GM19239 (cell line): ENCODE measurements at places on chromosomes 7 and 10.

GRCh38 chr10:11093771-11094736 lies 76.4 kb downstream of the CELF2 start:
- no peak for DNase-seq

DNA sequence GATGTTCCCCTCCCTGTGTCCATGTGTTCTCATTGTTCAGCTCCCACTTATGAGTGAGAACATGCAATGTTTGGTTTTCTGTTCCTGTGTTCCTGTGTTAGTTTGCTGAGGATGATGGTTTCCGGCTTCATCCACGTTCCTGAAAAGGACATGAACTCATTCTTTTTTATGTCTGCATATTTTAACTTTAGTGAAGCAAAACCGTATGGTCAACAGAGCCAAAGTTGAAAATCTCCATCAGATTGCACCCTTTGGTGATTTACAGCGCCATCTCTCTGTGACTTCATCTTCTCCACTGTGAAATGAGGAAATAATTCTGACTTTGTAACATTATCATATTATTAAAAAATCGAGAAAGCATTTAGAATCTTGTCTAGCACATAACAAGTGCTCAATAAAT lies 132.3 kb upstream of the PLXDC2 start:
- no peak for DNase-seq

GRCh38 chr10:66591865-66592264 lies 334.0 kb upstream of the LRRTM3 start:
- DNase-seq: no peak

GRCh38 chr10:34237898-34238455 lies 577.1 kb downstream of the PARD3 start:
- no peak for DNase-seq

DNA sequence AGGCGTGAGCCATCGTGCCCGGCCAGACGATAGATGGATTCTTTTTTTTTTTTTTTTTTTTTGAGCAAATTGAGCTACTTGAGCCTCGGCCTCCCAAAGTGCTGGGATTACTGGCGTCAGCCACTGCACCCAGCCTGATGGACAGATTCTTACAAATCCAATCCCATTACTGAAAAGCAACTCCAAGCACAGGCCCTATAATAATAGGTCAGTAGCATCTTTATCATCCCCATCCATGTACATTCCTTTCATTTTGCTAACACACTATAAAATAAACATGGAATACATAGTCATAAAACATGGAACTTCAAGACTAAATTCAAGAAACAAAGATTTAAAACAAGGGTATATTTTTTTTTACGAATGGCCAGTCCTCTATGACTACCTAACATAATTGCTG lies 16.0 kb upstream of the RSBN1L start:
- DNase-seq: no peak

DNA sequence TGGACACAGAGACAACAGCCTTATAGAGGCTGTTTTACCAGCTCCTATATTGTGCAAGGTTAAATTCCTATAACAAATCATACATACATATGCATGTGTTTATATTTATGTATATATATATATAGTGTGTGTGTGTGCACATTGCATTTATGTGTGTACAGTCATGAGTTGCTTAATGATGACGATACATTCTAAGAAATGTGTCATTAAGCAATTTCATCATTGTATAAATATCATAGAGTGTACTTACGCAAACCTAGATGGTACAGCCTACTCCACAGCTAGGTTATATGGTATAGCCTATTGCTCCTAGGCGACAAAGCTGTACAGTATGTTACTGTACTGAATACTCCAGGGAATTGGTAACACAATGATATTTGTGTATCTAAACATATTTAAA lies 30.1 kb upstream of the TNKS2 start:
- DNase-seq: no peak

DNA sequence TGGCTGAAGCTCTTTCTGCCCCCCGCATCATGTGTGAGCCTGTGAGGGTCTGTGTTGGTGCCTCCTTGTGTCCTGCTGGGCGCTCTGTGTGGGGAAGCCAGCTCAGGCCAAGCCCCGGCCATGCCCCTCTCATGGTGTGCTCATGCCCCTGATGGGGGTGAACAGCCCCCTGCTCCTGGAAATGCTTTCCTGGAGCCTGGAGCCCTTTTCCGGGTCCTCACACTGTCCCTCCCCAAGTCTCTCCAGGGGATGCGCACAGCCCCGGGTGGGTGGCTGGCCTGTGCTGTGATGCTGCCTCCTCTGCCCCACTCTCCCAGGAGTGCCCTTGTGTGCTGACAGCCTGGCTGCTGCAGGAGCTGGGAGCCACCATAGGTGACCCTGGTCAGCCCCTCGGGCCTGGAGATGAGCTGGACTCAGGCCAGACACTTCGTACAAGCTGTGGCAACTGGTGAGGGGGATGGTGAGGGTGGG lies 20.8 kb upstream of the ZNF862 start:
- no peak for DNase-seq

DNA sequence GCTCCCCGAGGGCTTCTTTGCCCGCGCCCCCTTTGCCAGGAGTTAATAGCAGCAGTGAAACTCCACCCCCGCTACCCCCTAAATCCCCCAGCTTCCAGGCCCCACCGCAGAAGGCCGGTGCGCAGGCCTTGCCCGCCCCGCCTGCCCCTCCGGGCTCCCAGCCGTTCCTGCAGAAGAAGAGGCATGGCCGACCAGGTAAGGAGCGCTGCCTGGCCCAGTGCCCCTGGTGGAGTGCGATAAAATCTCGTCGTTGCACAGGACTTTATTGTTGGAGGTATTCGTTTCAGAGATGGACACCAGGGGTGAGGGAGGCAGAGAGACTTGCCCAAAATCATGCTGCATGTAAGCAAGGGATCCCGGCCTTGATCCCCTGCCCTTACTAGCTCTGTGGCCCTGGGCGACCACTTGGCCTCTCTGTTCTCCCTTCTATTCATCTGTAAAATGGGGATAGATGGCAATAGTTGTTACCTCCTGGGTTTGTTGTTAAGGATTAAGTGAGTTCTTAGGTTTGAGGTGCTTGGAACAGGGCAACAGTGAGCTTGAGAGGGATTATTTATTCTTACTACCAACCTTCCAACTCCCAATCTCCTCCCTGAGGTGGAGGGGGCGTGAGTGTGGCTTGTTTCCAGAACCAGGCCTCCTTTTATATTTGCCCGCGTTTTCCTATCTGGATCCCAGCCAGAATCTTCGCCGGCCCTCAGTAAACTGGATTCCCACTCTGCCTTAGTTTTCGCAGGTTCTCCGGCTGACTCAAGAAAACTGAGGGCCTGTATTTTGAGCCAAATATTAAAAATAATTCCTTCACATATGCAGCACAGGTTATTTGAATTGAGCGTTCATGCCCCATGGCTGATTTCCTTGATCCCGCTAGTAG lies 78.3 kb downstream of the WIPF3 start:
- no peak for DNase-seq

GRCh38 chr10:62037166-62037831 lies 135.8 kb downstream of the ARID5B start:
- no peak for DNase-seq

GRCh38 chr7:156947120-156947843 lies 2.2 kb upstream of the NOM1 start:
- no peak for DNase-seq

- DNase-seq: peak; percentile 44
Observed at GRCh38 chr7:44072364-44073231, 7.2 kb upstream of the PGAM2 start.

DNA sequence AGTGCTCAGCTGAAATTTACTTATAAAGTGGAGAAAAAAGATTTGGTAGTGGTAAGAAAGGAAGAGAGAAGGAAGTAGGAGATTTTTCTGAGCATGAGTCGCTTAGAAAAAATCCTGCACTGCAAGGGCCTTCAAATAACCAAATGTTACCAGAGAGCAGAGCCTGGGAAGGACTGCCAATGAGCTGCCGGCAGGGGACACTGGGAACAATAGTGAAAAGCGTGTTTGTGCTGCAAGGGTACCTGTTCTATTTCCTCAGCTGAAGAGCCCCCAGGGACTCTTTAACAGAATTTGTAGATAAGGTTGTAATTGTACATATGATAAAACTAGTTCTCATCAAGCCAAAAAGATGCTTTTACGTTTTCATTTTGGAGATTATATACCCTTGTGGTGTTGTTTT lies 696.3 kb upstream of the C7orf33 start:
- DNase-seq: no peak

DNA sequence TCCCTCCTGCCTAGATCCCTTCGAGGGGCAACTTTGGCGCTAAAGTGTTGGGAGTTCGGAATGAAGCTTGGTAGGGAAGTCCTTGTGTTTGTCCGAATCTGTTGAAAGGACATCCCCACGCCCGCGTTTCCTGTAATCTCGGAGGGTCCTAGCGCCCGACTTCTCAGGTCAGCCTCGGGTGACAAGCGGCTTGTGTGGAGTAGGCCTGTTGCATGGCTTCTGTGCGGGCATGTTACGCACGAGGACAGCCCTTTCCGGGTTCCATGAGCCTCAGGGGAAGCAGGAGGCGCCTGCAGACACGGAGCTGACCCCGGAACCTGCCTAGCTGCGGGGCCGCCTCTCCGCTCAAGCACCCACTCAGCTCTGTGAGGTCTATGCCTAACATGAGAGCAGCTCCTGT lies 28.4 kb upstream of the AP5Z1 start:
- no peak for DNase-seq

DNA sequence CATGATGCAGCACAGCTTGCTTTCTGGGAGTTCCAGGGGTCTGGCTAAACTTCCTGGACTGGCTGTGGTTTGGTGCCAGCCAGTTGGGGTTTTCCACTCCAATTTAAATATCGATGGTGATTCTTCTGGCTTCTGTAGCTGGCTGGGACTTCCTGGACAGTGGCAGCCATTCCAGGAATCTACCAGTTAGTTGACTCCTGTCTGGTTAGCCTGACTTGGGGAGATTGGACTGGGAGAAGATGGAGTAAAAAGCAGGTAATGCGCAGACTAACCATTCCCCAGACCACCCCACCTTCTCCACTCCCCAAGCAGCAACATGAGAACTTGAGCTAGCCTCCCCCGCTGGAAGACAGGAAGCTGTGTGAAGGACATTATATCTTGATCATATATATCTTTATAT lies 6.3 kb upstream of the PIP4K2A start:
- no peak for DNase-seq

GRCh38 chr7:43038254-43038653 lies 74.2 kb upstream of the HECW1 start:
- no peak for DNase-seq

GRCh38 chr10:3412071-3412582 lies 239.5 kb upstream of the PITRM1 start:
- DNase-seq: no peak

- DNase-seq: no peak
Observed at GRCh38 chr10:118635674-118636402, 40.4 kb upstream of the PRLHR start.

- no peak for DNase-seq
Observed at GRCh38 chr7:152072421-152072820, 46.9 kb downstream of the GALNT11 start.

DNA sequence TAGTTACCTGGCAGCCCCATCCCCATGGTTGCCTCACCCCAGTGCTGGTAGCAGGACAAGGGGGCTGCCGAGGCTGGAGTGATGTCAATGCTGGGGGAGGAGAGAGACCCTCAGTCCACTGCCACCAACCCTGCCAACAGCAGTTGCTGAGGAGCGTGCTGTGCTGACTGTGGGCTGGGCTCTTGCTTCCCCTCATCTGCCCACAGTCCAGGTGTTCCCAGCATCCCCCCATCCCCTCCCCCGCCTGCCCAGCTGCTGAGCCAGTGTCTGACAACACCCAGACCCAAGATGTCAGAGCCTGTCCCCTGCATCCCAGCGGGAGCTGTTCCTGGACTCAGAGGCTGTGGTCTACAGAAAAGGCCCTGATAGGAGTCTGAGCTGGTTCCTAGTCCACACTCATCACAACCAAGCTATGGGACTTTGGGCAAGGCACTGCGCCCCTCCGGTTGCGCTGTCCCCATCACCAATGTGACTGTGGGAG lies 14.6 kb upstream of the PSAP start:
- no peak for DNase-seq

DNA sequence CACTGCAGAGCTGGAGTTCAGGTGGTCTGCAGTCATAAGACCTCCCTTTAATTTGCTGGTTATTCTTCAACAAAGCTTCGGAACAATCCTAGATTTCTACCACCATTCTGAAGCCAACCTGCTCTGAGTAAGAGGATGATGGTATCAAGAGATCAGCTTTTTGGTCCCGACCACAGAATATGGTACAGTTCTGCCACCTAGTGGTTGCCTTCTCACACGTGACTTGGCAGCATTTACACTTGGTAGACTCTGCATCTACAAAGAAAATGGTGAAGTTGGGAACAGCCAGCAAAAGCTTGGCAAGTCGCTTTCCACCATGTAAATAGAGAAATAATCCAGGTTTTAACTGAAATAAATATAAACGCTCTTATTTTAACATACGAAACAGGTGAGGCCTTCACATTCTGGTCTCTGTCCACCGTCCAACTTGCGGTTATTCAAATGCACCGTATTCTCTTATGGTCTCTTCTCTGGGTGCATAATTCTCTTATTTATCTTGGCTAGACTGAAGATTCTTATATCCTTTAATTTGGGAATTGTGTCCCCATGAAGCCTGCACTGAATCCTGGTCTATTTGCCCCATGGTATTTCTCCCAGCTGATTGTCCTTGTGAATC lies 173.9 kb upstream of the GRM3 start:
- DNase-seq: peak; percentile 28

GRCh38 chr7:74051629-74052410 lies 23.8 kb downstream of the ELN start:
- DNase-seq: no peak

DNA sequence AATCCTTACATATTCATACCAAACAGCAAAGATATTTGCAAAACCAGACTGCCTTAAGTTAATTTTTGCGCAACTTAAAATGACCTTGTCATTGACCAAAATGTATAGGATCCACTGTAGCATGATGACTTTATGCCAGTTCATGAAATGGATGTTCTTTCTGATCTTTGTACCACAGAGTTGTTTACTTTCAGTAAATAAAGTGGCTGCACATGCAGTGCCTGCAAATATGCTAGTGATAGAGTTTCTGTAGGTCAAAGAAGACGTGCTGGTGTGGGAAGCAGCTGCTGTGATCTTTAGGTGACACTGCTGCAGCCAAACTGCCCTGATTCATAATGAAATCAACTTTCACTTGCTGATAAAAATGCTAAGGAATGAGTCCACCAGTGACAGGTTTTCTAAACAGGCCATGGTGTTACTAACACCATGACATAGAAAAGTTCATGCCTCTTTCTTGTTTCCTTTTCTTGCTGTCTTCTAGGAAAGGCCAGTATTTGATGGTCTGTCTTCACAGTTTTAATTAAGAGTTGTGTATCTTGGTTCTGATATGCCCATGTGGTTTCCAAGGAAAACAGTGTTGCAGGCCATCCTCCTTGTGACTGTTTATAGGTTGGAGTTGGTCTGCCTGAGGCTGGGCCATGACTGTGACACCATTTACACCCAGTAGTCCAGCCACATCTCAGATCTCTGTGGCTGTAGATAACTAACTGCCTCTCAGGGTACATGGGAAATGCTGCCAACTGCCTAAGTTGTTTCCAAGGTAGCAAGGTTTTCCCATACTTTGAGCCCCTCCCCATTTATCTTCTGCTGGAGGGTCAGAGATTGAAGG lies 62.5 kb downstream of the INSYN2A start:
- DNase-seq: no peak

DNA sequence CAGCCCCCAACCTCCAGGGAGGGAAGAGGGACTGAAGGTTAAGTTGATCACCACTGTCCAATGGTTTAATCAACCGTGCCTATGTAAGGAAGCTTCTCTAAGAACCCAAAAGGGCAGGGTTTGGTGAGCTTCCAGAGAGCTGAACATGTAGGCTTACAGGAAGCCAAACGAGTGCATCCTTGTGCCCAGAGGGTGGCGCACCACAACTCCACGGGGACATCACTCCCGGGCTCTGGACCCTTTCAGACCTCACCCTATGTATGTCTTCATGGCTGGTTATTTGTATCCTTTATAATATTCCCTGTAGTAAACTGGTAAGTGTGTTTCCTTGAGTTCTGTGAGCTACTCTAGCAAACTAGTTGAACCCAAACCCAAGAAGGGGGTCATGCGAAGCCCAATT lies 11.5 kb upstream of the NFKB2 start:
- no peak for DNase-seq
